IgD-negative memory B cell (primary cell): ENCODE measurements at places on chromosomes 3 and 15. TPM values are rescaled to one million over a fixed set of nuclear protein-coding genes. Genes with fewer than 3 reads are reported as not detected.

The ANKRD63 gene
- polyA plus RNA-seq: not detected

The C3orf49 gene
- polyA plus RNA-seq: not detected

The CAND2 gene
- 0.35 TPM for polyA plus RNA-seq

The INO80 gene
- 7.4 TPM for polyA plus RNA-seq

The RASGRF1 gene
- polyA plus RNA-seq: 2.4 TPM

The CSPG5 gene
- 0.41 TPM for polyA plus RNA-seq

The AHSG gene
- not detected for polyA plus RNA-seq

The OXTR gene
- 0.14 TPM for polyA plus RNA-seq

The TIMP4 gene
- not detected for polyA plus RNA-seq

The RMDN3 gene
- polyA plus RNA-seq: 18.3 TPM

The CRABP1 gene
- not detected for polyA plus RNA-seq

The GOLGA8R gene
- 0.06 TPM for polyA plus RNA-seq

The WDR49 gene
- polyA plus RNA-seq: not detected

The SLC6A20 gene
- 0.69 TPM for polyA plus RNA-seq

The CLK3 gene
- polyA plus RNA-seq: 86.2 TPM

The PLS1 gene
- polyA plus RNA-seq: not detected

The ANKRD34C gene
- not detected for polyA plus RNA-seq

The CX3CR1 gene
- 10.3 TPM for polyA plus RNA-seq

The PRSS50 gene
- not detected for polyA plus RNA-seq

The ELL3 gene
- polyA plus RNA-seq: 9.3 TPM

The ESYT3 gene
- polyA plus RNA-seq: 0.05 TPM

The CMC1 gene
- polyA plus RNA-seq: 22.5 TPM
